ENCODE measurements at places on chromosomes 5 and 9.

- no peak for DNase-seq
Measured at GRCh38 chr5:82246960-82247574, 31.1 kb downstream of the RPS23 start.

- DNase-seq = peak; percentile 87
Measured at GRCh38 chr5:178626484-178627258, at the start of gene CLK4. CLK4 (minus strand) TSS chr5:178627050; CDS start chr5:178623416, 3,634 bp downstream.

GRCh38 chr9:112339886-112340285 is 6.5 kb upstream of the PTBP3 start:
- DNase-seq = no peak

- DNase-seq = no peak
Measured at GRCh38 chr5:36948041-36948440, 71.5 kb downstream of the NIPBL start.

- no peak for DNase-seq
Measured at GRCh38 chr5:174559141-174559540, 165.2 kb upstream of the MSX2 start.

DNA sequence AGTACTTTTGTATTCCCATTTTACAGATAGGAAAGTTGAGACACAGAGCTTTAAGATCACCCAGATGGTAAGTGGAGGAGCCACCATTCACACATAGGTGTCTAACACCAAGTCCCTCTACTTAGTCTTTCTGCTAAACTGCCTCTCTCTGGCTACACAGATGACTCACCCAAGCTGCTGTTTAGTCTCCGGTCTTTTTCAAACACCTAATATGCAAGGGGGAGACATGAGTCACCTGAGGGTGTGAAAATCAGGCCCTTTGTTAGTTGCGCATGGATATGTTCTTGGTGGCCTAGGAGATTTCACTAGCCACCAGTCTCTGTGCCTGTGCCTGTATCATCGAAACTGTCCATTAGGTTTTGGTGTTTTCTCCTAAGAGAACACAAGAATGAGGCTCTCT is 117.8 kb downstream of the MAST4 start:
- DNase-seq = no peak

GRCh38 chr5:134451936-134452505 is 40.3 kb upstream of the CDKN2AIPNL start:
- no peak for DNase-seq

- no peak for DNase-seq
Measured at GRCh38 chr5:58628626-58629025, 45.8 kb downstream of the RAB3C start.

DNA sequence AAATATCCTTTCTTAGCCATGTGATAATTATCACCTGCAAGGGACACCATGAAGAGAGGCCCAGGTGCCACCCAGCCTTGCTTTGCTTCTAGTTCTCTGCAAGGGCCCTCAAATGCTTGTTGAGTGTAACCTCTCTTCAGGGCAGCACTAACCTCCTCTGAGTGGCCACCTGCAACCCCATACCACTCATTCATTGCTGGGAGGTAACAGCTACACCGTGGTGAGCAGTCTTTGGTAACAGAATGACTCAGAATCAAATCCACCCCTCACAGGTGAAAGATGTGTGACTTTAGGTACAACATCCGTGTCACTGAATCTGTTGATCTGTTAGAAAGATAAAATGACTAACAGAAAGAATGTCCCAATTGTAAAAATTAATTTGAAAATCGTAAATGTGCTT is 365.1 kb upstream of the TRPC7 start:
- DNase-seq = no peak

All from anterior cingulate cortex (tissue), 58 donors.